ENCODE measurements at places on chromosomes 6 and 20. TPM values are rescaled to one million over a fixed set of nuclear protein-coding genes. Genes with fewer than 3 reads are reported as not detected.

The BMP7 gene
- 7.1 TPM for polyA plus RNA-seq

DNA sequence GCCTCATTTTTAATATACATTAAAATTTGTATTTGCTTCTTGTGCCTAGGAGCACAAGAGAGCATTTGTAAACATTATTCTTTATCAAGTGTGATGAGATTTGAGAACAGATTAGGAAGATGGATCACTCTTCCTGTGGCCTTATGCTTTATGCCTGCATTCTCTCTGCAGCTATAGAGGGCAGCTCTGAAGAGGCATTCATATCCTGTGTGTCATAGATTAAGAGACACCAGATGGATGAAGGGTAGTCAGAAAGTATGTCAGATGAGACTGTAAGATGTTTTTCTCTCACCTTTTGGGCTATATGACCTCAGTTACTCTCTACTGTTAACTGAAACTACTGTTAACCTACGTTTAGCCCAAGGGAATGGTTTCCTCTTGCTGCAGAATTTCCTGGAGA, 61.4 kb downstream of the DNAH8 start:
- H3K27ac ChIP-seq: no peak overlapping the region
- no peaks in the 10 kb centered on the region for H3K4me1 ChIP-seq
- H3K36me3 ChIP-seq: no peaks in the 10 kb centered on the region
- no peak for DNase-seq
- H3K4me3 ChIP-seq: no peak overlapping the region
- H3K27me3 ChIP-seq: no peaks in the 10 kb centered on the region

GRCh38 chr6:41286544-41287346, at the start of gene TREM1:
Gene TREM1 (minus strand): TSS chr6:41286682. CDS start chr6:41286655, 27 bp downstream.
- H3K4me1 ChIP-seq: no peaks in the 10 kb centered on the region
- no peak within 1 kb of the TSS for H3K27ac ChIP-seq
- H3K4me3 ChIP-seq: no peak within 1 kb of the TSS
- H3K27me3 ChIP-seq: no peaks in the 10 kb centered on the region

The OXT gene
- 1.7 TPM for polyA plus RNA-seq

GRCh38 chr20:680638-681187, 5.1 kb upstream of the SCRT2 start:
- no peak overlapping the region for H3K4me3 ChIP-seq
- H3K27ac ChIP-seq: no peak overlapping the region
- H3K4me1 ChIP-seq: peaks cover 6% of the 10 kb centered on the region

DNA sequence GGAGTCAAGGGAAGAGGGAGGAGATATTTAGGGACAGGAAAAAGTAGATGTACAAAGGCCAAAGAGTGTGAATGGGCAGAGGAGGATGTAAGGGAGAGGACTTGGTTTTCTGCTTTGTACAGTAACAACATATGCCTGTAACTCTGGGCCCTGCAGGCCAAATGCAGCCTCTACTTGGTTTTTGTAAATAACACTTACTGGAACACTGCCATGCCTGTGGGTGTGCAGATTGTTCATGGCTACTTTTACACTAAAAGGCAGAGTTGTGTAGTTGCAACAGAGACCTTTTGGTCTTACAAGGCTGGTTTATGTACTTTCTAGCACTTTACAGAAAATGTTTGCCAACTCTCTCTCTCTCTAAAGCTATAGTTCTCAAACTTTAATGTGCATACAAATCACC, 157.1 kb downstream of the PHACTR1 start:
- no peaks in the 10 kb centered on the region for H3K36me3 ChIP-seq
- H3K27ac ChIP-seq: no peak overlapping the region
- H3K4me3 ChIP-seq: no peak overlapping the region
- no peaks in the 10 kb centered on the region for H3K4me1 ChIP-seq
- DNase-seq: no peak
- no peaks in the 10 kb centered on the region for H3K27me3 ChIP-seq

The PI16 gene
- polyA plus RNA-seq: 79.3 TPM

- no peak overlapping the region for H3K4me3 ChIP-seq
- H3K27ac ChIP-seq: no peak overlapping the region
- no peaks in the 10 kb centered on the region for H3K36me3 ChIP-seq
- no peaks in the 10 kb centered on the region for H3K27me3 ChIP-seq
- DNase-seq: peak; percentile 68
These were observed 97.7 kb downstream of the SYCP2 start for GRCh38 chr20:59835448-59836395.

The SAMD3 gene
- 11.8 TPM for polyA plus RNA-seq

The IPCEF1 gene
- polyA plus RNA-seq: 4.2 TPM

DNA sequence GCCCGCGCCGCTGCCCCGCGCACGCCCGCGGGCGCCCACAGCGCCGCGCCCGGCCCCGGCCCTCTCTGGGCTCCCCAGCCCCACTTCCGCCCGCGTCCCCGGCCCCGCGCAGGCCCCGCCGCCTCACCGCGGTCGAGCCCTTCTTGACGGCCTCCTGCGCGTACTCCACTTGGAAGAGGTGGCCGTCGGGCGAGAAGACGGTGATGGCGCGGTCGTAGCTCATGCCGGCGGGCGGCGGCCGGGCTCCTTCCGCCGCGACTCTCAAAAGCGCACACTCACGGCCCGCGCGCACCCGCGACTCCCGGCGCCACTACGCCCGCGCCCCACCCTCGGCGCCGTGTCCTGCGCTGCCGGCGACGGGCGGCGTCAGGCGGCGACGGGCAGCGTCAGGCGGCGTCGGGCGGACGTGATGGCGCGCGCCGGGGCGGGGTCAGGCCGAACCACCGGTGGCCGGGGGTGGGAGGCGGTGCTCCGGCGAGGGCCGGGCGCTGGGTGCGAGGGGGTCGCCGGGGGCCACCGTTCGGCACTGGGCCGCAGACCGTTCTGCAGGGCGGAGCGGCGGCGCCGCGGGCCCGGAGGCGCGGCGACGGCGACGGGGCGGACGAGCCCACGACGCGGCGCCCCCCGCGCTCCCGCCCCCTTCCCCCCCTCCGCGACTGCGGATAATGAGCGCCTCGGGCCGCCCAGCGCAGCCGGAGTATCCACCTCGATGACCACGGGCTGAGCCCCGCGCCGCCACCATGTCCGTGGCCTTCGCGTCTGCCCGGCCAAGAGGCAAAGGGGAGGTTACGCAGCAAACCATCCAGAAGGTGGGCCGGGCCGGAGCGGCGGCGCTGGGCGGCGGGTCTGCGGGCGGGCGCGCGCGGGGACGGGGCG, at the start of the genes PSMA7 and SS18L1:
TSS of gene PSMA7 (minus strand) at position 314 of the 876 bp plus-strand sequence. CDS start at position 223, 91 bp downstream.
TSS of gene SS18L1 (plus strand) at position 689 of the 876 bp plus-strand sequence. CDS start at position 741, 52 bp downstream.
- no peaks in the 10 kb centered on the region for H3K36me3 ChIP-seq
- H3K27ac ChIP-seq: peak within 1 kb of the TSS; percentile 77
- peaks cover 32% of the 10 kb centered on the region for H3K4me1 ChIP-seq
- H3K4me3 ChIP-seq: peak within 1 kb of the TSS; percentile 77
- H3K27me3 ChIP-seq: no peaks in the 10 kb centered on the region

All from testis (tissue), 5 donors.